ENCODE measurements at places on chromosomes 6 and 20. TPM values are rescaled to one million over a fixed set of nuclear protein-coding genes. Genes with fewer than 3 reads are reported as not detected.
A peak's percentile ranks its signal among the peaks of the same experiment; 100 is the strongest.

DNA sequence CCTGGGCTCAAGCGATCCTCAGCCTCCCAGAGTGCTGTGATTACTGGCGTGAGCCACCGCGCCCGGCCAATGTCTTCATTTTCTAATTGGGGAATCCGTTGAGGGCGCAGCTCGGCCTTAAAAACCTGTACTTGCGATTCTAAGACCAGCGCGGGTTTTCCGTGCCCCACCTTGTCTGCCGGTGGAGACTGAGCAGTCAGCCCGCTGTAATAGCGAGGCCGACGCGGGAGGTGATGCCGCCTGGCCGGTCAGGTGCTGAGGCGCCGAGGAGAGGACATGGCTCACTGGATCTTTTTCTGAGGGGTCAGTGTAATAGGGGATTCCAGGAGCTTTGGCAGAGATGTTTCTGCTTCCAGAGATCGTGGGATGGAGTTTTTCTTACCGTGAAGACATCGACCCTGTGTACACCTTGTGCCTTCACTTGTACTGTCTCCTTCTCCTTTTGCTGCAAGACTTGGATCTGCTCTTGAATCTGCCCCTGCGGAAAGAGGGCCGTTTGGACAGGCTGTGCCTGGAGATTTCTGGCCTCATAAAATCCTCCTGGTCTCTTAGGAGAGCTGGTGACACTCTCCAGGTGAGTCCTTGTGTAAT is 1.5 kb downstream of the TRIM31 start:
- no peak for DNase-seq

The LZTS3 gene
- 3.2 TPM for total RNA-seq

GRCh38 chr6:165040440-165040839 is 269.0 kb downstream of the C6orf118 start:
- no peak for DNase-seq

DNA sequence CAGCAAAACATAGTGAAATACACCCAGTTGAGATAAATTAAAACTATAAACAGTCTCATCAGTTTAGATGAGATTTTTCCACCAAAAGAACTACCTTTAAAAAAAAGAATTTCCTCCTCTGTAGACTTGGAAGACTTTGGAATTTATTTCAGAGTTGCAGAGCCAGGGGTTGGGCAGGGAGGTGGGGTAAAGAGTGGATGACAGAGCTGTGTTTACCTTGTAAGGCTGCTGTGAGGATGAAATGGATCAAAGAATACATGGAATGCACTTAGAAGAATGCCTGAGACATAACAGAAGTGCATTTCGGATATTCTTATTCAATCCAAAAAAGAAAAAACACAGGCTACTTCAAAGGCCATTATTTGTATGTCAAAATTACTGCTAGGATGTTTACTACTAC is 6.4 kb upstream of the LY86 start:
- no peak for DNase-seq

The VGLL2 gene
- total RNA-seq, result not detected

The PROKR2 gene
- not detected for total RNA-seq

GRCh38 chr6:43396408-43397149 is 27.1 kb upstream of the ZNF318 start:
- no peak for DNase-seq

The TRIM31 gene
- not detected for total RNA-seq

GRCh38 chr20:49377326-49377725 is 99.5 kb upstream of the ZNFX1 start:
- DNase-seq, result no peak

GRCh38 chr20:51500311-51500710 is 42.2 kb downstream of the NFATC2 start:
- DNase-seq, result no peak

- DNase-seq, result no peak
Measured at GRCh38 chr6:11460837-11461661, 76.5 kb upstream of the TMEM170B start.

The SPINT3 gene
- not detected for total RNA-seq

GRCh38 chr20:24684956-24685691 is 215.7 kb downstream of the SYNDIG1 start:
- no peak for DNase-seq

The CITED2 gene
- total RNA-seq, result 19.5 TPM

GRCh38 chr6:119250036-119250435 is 99.5 kb downstream of the MAN1A1 start:
- DNase-seq, result no peak

The PDYN gene
- total RNA-seq, result not detected

- peak; percentile 45 for DNase-seq
Measured at GRCh38 chr20:47370850-47371782, 14.6 kb upstream of the ZMYND8 start.

DNA sequence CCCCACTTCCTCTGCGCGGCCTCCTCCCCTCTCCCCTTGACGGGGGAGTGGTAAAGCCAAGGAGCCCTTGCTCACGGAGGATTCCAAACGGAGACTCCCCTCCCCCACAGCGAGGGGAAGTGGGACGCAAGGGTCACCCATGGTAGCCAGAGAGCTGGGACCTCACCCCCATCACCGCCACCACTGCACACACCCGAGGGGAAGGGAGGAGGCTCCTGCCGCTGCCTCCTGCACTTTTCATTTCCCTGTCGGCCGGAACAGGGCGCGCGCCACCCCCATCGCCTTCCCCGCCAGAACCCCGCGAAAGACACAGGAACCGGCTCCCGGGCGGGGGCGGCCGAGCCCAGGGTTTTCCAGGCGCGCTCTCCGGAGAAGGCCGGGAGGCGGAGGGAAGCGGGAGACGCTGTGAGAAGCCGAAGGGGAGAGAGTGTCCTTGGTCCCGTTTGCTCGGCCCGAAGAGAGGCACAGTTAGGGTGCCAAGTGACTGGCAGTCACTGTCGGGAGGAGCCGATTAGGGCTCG is 789 bp downstream of the CCND3 start:
- peak; percentile 66 for DNase-seq

GRCh38 chr20:37881601-37882343 is 21.2 kb upstream of the VSTM2L start:
- no peak for DNase-seq

GRCh38 chr20:23331450-23332350 is 18.9 kb upstream of the NXT1 start:
- peak; percentile 57 for DNase-seq

DNA sequence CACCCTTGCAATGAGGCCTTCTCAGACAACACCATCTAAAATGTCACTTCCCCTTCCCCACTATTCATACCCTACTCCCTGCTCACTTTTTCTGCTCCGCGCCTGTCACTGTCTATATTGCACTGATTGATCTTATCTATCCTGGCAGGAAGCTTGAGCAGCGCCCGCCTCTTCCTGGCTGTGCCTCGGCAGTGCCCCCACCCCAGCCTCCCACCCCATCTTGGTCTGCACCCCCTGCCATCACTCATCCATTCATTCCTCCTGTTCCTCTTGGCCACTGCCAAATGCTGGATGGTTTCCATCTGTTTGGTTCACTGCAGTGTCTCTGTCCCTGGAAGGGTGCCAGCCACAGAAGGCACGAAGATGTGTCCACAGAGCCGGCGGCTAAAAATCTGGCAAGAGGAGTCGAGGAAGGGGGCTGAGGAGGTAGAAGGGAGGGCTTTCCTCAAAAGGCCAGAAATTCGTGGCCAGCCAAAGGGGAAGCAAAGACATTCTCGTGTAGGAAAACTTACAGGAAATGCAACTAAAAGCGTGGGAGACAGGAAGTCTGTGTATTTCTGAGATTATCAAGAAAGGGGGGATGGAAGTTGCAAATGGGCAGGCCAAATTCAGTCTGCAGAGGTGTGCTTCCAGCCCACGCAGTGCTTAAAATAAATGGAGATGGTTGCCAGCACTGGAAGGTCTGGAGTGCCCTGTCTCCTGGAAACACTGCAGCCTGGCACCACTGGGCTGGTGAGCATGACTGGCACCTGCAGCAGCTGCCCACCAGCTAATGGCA is 27.6 kb downstream of the SYNJ2 start:
- DNase-seq, result peak; percentile 73

DNA sequence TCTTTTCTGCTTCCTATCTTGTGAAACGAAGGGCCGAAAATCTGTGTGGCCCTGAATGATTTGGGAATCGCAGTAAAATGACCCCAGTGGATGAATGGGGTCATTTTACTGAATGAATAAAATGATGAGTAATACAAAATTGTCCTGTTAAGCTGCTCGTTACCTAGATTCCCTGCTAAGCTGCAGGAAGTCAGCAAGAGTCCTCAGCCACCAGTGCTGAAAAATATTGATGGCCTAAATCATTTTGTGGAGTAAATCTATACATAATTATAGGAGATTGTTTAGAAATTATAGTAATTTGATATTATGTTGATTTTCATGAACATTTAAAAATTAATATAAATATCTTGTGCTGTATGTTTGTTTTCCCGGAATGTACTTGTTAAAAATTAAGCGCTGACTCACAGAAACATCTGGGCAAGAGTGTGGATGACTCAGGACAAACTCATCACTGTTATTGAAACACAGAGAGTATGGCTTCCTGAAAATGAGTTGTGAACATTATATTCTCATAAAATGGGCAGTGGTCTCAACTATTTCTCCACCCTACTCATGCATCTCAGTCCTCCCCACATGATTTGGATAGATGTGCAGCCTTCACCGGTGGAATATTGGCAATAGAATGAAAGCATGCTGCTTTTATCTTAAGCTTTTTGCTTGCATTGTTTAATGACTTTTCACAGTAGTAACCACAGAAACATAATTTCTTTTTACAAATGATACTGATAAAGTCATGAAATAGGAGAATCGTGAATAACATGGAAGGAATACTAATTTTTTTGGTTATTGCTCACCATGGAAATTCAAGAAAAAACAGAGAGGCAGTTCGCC is 36.2 kb upstream of the RGS17 start:
- DNase-seq, result peak; percentile 90

The C6orf163 gene
- 0.63 TPM for total RNA-seq

- no peak for DNase-seq
Measured at GRCh38 chr6:44564906-44565524, 177.5 kb downstream of the CDC5L start.

DNA sequence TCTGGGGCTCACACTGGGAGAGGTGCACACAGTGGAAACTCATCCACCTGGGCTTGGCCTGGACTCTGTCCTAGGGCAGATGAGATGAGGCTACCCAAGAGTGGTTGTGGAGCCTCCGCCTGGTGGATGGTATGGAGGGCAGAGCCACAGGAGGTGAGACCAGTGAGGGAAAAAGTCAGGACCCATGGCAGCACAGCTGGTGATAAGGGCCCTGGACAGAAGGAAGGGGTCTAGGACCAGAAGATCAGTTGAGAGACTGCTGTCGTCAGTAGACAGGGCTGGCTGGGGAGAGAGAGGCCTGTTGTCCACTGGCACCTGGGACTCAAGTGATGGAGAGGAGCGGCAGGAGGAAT is 29.8 kb downstream of the PLCG1 start:
- no peak for DNase-seq

DNA sequence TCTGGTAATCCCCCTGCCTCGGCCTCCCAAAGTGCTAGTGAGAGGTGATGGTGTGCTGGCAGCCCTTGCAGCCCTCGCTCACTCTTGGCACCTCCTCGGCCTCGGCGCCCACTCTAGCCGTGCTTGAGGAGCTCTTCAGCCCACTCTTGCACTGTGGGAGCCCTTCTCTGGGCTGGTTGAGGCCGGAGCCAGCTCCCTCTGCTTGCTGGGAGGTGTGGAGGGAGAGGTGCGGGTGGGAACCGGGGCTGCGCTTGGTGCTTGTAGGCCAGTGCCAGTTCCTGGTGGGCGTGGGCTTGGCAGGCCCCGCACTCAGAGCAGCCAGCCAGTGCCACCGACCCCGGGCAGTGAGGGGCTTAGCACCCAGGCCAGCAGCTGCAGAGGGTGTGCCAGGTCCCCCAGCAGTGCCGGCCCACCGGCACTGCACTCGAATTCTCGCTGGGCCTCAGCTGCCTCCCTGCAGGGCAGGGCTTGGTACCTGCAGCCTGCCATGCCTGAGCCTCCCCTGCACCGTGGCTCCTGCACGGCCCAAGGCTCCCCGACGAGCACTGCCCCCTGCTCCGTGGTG is 189.0 kb upstream of the ASCC3 start:
- no peak for DNase-seq
